ENCODE measurements at places on chromosomes 16 and 17. TPM values are rescaled to one million over a fixed set of nuclear protein-coding genes. Genes with fewer than 3 reads are reported as not detected.

DNA sequence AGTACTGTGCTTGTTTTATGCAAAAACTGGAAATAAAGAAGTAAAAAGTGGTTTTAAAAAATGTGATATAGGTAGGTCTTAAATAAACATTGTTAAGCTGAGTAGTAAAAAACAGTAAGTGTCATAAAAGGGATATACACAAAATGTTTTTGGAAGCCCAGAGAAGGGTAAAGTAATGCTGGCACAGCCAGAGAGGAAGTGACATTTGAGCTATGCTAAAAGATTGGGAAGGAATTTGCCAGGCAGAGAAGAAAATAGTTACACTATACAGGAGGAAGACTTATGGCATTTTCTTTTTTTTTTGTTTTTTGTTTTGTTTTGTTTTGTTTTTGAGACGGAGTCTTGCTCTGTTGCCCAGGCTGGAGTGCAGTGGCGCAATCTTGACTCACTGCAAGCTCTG is 40.8 kb upstream of the TAOK1 start:
- no peak for DNase-seq

DNA sequence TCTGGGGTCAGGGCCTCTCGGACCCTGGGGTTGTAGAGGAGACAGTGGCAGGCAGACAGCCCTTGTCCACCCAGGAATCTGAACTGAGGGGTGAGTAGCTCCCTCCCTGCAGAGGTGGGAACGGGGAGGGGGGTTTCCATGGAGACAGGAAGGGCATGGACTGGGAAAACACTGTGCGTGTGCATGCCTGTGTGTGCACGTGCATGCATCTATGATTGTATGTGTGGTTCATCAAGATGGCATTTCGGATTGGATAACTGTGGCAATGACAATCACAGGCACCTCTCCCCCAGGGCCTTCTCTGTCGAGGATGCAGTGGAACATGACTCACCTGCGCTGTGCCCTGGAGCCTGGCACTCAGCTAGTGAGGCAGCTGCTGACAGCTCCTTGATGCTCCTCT is 6.1 kb upstream of the CD300C start:
- DNase-seq: peak; percentile 23

The KRT222 gene
- polyA plus RNA-seq: 1.8 TPM

GRCh38 chr16:1642148-1642547 is 30.0 kb downstream of the CRAMP1 start:
- DNase-seq: no peak

- no peak for DNase-seq
These were observed 57.7 kb upstream of the RBFOX3 start for GRCh38 chr17:79668344-79669250.

GRCh38 chr17:30520436-30520835 is 43.2 kb downstream of the GOSR1 start:
- DNase-seq: no peak

DNA sequence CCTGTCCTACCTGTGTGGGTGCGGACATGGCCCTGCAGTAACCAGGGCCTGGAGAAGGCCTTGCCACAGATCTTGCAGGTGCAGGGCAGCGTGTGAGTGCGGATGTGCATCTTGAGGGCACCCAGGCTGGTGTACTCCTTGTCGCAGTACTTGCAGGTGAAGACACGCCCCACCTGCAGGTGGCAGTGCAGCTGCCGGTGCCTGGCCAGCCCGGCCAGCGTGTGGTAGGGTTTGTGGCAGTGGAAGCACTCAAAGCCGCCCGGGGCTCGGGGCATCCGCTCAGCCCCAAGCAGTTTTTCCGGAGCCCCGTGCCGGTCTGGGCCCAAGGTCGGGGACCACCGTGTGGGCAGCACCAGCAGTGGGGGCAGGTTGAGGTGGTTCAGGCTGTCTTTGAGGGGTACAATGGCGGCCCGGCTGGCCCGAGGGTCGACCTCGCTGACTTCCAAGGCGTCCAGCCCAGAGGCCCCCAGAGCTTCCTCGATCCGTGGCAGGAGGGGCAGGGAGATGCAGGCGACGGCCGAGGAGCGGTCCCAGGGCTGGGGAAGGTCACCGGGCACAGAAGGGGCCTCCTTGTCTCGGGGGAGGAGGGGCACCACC is 5.1 kb downstream of the SNAI3 start:
- DNase-seq: peak; percentile 59

GRCh38 chr17:2549392-2550211 is 37.9 kb upstream of the METTL16 start:
- DNase-seq: no peak

The KATNIP gene
- 12.8 TPM for polyA plus RNA-seq

The HAPSTR1 gene
- 24.4 TPM for polyA plus RNA-seq

DNA sequence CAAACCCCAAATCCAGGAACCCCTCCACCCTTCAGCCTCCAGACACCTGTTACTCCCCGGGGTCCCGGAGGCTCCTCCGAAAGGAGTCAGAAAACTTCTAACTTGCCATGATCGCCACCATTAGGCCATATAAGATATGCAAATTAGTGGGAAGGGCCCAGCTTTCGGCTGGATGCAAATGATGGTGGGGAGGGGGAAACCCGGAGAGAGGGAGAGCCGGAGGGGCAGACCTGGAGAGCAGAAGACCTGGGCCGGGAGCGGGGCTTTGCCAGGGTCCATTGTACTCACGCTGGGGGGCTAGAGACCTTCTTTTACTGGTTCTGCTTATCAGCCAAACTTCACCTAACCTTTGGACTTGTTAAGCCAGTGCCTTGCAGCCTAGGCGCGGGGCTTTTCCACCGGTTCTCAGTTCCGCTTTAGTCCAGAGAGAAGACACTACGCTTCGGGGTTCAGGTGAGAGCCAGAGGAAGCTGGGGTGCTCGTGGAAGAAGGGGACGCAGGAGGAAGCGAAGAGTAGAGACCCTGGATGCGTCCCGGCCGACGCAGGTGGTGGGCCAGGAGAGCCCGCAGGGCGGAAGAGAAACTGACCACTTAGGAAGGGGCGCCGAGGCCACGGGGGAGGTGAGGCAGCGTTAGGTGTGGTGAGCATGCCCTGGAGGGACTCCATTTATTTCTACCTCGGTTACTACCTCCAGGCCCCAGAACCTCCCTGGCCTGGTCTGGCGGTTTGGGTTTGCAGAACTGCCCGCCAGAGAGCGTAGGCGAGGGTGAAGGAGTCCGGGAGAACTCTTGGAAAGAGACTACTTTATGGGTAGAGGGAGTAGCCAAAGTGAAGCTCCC is at the start of gene HNF1B:
HNF1B (minus strand) TSS at position 99 of the 840 bp plus-strand sequence. CDS start 175 bp downstream, outside the sequence.
- DNase-seq: peak; percentile 68

DNA sequence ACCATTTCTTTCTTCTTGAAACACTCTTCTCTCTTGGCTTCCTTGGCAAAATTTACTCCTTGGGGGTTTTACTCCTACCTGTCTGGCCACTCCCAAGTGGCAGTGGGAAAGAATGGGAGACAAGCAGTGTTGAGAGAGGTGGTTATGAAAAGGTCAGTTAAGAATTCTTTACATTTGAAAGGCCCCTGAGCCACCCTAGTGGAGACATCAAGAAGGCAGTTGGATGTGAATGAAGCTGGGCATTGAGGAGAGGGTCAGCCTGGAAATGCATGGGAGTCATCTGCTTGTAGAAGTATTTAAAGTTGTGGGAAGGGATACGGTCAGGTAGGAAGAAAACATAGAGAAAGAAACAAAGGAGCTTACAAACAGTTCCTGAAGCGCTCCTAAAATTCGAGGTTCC is 42.3 kb upstream of the CCNF start:
- DNase-seq: peak; percentile 35

DNA sequence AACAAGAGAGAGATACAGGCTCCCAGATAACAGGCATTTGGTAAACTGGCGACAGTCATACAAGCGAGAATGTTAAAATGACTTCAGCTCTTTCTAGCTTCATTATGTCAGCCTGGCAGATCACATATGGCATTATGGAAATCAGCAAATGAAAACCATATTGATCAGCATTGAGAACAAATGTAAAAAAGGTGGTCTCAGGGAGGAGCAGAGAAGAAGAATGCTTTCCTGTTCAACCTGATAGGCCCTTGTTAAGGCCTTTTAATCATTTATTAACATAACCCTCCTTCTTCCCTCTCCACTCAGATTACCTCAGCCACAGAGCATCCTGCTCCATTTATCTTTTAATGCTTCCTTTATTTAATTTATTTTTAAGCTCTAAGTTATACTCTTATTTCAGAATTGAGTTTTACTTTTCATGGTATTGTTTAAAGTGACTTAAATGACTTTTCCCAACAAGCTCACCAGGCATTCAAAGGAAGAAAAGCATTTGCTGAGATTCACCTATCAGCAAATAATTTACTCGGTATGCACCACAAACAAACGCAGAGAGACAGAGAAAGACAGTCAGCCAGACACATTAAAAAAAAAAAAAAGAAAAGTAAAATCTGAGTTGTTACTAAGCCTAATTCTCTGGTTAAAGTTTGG is 243.9 kb upstream of the TBX2 start:
- peak; percentile 28 for DNase-seq

DNA sequence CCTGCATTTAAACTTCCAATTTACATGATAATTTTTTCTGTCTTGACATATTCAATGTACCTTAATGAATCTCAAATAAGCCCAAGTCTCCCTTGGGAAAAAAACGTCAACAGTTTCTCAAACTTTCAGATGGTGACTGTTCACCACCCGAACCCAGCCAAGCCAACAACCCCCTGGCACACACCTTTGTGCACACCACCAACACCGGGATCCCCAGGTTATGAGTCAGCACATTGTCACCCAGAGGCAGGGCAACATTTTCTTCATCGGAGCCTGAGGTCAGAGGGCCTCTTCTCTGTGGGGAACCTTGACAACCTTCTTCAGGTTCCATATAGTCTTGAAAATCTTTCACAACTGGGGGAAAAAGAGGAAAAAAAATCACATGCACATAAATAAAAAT is 15.5 kb downstream of the DYNC1LI2 start:
- DNase-seq: no peak

- no peak for DNase-seq
These were observed 4.1 kb upstream of the SLC13A2 start for GRCh38 chr17:28469376-28469775.

DNA sequence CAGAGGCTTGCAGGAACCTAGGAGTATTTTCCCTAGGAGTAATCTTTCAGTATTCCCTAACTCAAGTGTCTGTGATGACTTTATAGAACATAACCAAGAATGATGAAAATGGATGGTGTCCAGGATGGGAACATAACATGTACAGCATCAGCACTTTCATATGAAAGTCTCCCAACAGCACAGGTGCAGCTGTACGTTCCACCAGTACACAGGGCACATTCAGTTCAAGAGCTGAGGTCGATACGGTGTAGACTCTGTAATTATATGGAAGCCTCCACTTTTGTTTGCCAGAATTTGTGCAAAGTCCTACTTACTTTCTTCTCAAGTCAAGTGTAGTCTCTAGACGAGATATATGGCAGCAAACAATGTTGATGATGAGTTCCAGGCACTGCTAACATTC is 46.2 kb upstream of the CRYM start:
- no peak for DNase-seq

GRCh38 chr17:49494986-49495841 is at the start of gene NGFR:
NGFR (plus strand) TSS chr17:49495293; CDS start chr17:49495418, 125 bp downstream.
- peak; percentile 77 for DNase-seq

DNA sequence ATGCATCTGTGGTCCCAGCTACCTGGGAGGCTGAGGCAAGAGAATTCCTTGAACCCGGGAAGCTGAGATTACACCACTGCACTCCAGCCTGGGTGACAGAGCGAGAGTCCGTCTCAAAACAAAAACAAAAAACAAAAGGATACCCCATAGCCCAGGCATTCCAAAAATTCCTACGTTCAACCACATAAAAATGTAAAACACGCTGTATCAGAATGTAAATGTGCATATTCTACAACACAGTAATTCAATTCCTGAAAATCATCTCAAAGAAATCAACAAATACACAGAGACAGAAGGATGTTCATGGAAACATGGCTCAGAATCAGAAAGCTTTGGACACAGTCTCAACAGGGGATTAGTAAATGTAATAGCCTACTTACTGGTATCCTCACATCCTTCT is 33.0 kb downstream of the COG7 start:
- DNase-seq: no peak

The CCDC57 gene
- 18.2 TPM for polyA plus RNA-seq

The KCTD19 gene
- 0.57 TPM for polyA plus RNA-seq

DNA sequence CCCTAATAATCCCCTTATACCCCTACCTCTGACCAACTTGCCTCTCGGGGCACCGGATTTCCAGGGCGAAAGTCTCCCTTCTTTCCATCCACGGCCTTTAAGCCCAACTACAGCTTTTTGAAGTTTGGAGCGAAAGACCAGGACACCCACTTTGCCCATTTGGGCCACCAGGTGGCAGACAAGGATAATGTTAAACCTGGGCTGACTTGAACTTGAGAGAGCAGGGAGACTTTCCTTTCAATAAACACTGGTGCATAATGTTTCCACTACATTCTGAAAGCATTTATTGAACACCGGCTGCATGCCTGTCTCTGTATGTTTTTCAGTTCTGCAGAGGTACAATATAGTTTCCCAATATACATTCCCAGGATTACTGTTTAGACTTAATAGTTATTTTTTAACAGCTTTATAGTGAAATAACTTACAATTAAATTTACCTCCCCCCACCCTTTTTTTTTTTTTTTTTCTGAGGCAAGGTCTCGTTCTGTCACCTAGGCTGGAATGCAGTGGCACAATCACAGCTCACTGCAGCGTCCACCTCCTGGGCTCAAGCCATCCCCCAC is 6.9 kb upstream of the CES3 start:
- DNase-seq: peak; percentile 81

The C16orf92 gene
- not detected for polyA plus RNA-seq
